ENCODE measurements at places on chromosomes 12 and 14.

GRCh38 chr14:76531821-76532318 is 155.9 kb downstream of the ESRRB start:
- DNase-seq = no peak

DNA sequence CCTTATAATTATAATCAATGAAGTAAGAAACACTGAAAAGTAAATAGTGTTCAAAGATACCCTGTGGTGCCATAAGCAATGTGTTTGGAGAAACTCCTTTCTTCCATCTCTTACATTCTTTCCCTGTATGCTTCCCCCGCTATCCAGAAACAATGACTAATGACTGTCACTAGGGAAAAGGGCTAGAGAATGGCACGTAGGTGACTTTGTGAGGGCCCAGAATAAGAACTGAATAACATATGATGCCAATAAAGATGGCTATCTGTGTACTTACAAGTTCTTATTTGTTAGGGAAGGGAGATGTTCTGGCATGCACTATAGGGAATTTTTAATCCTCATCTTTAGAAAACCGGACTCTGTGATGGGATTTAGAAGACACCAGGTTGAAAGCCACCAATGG is 4.7 kb upstream of the KRT7 start:
- DNase-seq = no peak

DNA sequence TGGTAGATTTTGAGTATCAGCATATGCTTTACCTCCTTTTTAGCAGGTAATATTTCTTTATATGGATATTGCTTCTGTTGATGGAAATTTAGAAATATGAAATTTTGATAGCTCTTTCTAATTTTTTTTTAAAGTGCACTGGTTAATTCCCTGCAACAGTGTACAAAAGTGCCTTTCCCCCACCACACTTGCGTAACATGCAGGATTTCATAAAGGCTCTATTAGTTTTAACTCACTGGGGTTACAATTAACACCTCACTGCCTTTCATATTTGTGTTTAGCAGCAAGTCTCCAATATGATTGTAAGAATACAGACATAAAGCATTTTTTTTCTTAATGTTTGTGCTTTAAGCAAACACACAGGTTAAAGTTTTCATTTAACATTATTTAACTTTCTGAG is 25.6 kb downstream of the MNAT1 start:
- DNase-seq = no peak

DNA sequence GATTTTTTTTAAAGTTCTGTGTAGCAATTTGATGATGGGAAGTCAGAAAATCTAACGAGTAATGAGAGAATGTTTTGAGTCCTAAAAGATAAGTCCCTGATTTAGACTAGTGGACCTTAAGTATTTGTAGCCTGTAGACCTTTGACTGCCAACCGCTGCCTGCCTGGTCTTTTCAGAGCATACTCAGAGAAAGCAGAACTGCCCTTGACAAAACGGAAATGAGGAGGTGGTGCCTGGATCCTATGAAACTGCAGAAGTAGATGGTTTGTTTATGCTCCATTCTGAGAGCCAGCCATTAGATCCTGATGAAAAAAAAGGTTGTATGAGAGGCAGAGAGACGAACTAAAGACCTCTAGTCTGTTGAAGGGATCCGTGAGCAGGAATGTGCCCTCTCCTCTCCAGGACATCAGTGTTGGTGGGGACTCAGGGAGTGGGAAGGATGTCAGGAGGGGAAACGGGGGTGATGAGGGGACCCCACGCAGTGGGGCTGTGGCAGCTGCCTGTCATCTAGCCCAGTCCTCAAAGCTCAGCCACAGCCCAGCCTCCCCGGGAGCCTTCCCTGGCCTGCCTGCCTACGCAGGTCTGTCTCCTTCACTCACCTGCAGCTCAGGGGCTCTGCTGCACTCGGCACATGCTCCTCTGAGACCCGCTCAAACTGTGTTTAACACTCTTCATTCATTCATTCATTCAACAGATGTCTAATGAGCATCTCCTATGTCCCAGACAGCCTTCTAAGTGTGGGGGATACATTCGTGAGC is 447.5 kb downstream of the AACS start:
- no peak for DNase-seq

GRCh38 chr14:94612174-94612573 is at the start of gene SERPINA3:
SERPINA3 (plus strand) TSS chr14:94612391; CDS start chr14:94614442, 2,051 bp downstream.
- DNase-seq = peak; percentile 35

GRCh38 chr14:33465846-33466700 is 484.8 kb downstream of the EGLN3 start:
- no peak for DNase-seq

GRCh38 chr12:47017901-47018475 is 61.4 kb upstream of the PCED1B start:
- no peak for DNase-seq

DNA sequence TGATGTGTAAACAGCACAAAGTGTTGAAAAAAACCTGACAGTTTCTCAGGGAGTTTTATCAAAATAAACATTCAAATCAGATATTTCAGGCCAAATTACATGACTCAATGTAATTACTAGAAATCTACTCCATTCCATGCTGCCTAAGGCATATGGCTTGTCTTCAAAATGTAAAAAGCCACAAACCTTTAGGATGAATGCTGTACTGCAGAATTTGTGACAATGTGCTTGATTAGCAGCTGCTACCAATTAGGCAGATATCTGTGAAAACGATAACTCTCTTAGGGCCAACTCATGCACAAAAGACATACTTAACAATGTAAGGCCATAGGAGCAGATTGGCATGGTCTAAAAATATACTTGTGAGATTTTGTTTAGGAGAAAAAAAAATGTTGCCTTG is 267.0 kb downstream of the DACT1 start:
- no peak for DNase-seq

- peak; percentile 79 for DNase-seq
Observed at GRCh38 chr14:77094672-77095284, 3.3 kb upstream of the CIPC start.

GRCh38 chr12:80121661-80122060 is 22.3 kb downstream of the OTOGL start:
- no peak for DNase-seq

- no peak for DNase-seq
Observed at GRCh38 chr12:8606890-8607289, 5.8 kb downstream of the AICDA start.

- peak; percentile 56 for DNase-seq
Observed at GRCh38 chr12:85179680-85180270, 100.2 kb upstream of the ALX1 start.

GRCh38 chr12:117236456-117237001 is 46.3 kb upstream of the FBXO21 start:
- peak; percentile 67 for DNase-seq

GRCh38 chr14:87698481-87698880 is 294.5 kb downstream of the GALC start:
- no peak for DNase-seq

GRCh38 chr14:51738754-51739153 is 87.0 kb downstream of the FRMD6 start:
- no peak for DNase-seq

- peak; percentile 33 for DNase-seq
Observed at GRCh38 chr12:52440821-52441319, 6.7 kb upstream of the KRT75 start.

GRCh38 chr14:103155010-103155409 is 31.7 kb downstream of the TNFAIP2 start:
- no peak for DNase-seq

GRCh38 chr12:2248901-2249381 is 196.2 kb downstream of the CACNA1C start:
- DNase-seq = no peak

- peak; percentile 33 for DNase-seq
Observed at GRCh38 chr12:4849115-4849541, 60.6 kb upstream of the KCNA1 start.

- no peak for DNase-seq
Observed at GRCh38 chr12:90327793-90328743, 619.4 kb upstream of the ATP2B1 start.

GRCh38 chr12:67759829-67760228 is 111.3 kb downstream of the DYRK2 start:
- DNase-seq = no peak

GRCh38 chr12:22728987-22729386 is 104.0 kb downstream of the ETNK1 start:
- DNase-seq = peak; percentile 13

DNA sequence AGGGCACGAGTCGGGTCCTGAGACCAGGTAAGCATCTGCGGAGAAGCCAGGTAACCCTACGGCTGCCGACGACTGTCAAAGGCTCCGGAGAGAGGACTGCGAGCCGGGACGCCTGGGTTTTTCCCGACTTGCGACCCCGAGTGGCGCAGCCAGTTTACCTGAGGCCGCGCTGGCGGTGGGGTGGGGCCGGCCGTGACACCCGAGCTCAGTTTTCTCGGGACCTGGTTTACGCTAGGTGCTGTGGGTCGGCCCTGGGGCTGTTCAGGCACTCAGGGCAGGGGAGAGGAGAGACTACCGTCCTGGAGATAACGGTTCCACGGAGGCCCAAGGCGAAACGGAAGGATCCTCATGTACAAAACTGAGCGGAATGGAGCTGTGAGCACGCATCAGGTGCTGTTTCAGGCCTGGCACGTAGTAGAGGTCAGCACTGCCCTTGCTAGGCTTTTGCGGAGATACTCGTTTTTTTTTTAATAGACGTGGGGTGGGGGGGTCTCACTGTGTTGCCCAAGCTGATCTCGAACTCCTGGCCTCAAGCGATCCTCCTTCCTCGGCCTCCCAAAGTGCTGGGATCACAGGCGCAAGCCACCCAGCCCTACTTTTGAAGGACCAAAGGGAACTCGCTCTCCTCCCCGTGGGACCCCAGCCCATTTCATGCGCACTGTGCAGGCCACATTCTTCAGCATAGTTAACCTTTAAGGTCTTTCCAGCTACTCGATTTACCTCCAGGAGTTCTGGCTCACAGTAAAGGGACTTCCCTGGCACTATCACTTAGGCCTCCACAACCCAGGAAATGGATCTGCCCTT is 471 bp downstream of the MTRFR start:
- no peak for DNase-seq

DNA sequence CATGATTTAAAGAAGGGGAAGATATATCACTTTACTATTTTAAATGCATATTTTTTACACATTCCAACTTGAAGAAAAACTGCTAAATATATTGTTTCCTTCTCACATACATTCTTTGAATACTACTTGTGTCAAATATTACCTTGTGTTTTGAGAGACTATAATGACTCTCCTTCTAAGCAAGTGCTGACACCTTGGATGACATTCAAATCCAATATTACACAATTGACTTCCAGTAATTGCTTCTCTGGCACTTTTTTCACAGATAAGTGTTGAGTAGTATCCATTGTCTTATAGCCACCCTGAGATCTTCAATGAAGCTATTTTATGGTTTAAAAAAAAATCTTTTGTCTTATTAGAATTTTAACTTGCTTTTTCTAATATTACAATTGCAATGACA is 61.2 kb upstream of the ST8SIA1 start:
- no peak for DNase-seq

GRCh38 chr12:67472539-67472938 is 176.0 kb upstream of the DYRK2 start:
- DNase-seq = no peak

DNA sequence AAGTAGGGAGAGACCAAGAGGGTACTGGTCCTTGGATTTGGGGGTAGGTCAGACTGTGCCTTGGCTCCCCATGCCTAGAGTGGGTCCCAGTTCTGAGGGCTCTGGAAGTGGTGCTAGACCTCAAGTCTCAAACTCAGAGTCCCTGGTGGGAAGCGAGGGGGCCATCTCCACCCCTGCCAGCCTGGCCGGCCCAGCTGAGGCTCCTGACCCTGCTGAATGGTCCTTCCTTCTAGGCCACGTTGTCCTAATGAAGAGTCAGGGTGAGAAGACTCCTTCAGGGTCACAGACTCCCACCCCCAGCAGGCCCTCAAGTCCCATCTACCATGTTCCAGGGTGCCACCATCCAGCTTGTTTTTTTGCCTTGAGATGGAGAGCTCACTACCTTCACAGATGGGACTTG is 12.9 kb downstream of the SERPINA6 start:
- no peak for DNase-seq

DNA sequence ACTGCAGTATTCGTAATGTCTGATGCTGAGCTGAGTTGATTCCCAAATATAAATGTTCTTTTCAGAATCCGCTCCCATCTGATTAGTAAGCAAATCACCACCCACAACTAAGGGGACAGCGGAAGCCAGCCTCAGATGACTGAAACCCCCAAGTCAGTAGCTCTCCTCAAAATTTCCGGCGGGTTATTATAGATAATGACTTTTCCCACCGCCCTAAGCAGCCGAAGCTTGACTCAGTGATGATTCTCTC is 469 bp upstream of the LRFN5 start:
- DNase-seq = no peak

DNA sequence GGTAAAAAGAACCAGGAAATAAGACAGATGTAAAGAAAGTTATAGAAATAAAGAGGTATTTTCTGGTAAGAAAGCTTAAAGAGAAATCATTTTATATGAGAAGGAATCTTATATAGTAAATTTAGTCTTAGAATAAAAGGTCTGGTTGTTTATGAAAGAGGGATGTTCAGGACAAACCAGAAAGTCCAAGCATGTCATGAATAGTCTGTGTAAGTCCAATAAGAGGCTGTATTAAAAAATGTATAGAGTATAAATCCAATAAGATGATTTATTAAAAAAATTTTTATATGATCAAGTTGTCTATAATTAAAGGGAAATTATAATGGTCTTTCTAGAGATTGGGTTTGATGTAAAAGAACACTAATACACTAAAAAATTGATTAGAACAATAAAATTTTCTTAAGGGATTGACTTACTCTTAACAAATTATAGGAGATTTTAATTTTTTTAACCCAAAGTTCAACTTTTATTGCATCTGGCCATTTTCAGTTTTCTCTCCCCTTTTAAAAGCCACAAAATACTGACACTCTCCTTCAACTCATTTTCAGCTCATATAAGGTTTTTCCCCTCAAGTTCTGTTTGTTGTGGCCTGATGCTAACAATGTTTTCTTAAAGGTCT is 35.1 kb downstream of the ST8SIA1 start:
- peak; percentile 54 for DNase-seq

DNA sequence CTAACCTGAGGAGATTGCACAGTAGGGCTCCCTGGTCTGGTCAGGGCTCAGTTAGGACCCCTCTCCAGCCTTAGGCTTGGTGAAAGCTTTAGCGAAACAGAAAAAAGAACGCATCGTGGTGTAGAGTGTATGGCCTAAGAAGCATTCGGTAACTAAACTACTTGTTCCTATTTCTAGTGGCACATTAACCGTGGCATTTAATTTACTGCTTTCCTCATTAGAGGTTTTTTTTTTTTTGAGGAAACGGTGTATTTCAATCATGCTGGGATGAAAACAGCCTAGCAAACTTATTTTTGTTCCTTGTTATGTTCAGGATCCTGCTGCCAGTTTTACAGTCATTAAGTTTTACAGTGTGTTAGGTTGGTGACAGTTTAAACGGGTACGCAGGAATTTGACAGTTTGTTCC is 518 bp upstream of the OSBPL8 start:
- no peak for DNase-seq

DNA sequence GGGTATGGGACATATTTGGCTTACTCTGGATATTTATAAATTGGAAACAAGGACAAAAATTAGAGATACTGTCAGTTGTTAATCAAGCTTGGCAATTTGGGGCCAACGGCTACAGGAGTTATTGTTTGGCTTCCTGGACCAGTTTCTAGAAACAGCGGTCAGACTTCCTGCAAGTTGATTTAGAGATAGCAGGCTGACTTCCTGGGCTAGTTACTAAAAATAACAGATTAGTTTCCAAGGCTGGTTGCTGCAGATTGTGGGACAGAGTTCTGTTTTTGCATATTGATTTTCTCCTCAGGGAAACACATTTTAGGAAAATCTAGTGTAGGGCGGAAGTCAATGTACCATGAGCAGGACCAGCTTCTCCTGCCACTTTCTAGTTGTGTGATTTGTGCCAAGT is 144.0 kb upstream of the TMPO start:
- peak; percentile 14 for DNase-seq
